ENCODE measurements at places on chromosomes 11 and 22. TPM values are rescaled to one million over a fixed set of nuclear protein-coding genes. Genes with fewer than 3 reads are reported as not detected.

Gene PRG2
- not detected for total RNA-seq

Gene HPX
- 29.6 TPM for total RNA-seq

DNA sequence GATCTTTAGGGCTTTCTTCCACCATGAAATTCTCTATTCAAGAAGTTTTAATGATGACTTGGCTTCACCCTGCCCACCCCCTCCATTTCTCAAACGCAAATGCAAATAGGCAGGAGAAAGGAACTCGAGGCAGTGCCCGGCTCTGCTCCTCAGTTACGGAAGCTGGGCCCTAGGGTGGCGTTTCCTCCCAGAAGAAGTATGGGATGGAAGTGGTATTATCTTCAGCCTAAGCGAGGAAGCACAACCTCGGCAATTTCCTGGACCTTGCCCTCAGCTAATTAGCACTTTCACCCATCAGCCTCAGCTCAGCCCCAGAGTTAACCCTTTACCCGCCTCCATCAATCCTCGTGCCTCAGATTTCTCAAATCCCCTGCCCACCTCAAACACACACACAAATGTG is 58.2 kb upstream of the LRRC55 start:
- DNase-seq, result no peak
- no peaks in the 10 kb centered on the region for H3K4me1 ChIP-seq
- no peak overlapping the region for H3K4me3 ChIP-seq
- no peak overlapping the region for H3K27ac ChIP-seq
- H3K27me3 ChIP-seq, result no peaks in the 10 kb centered on the region
- H3K36me3 ChIP-seq, result no peaks in the 10 kb centered on the region

- no peak overlapping the region for H3K4me3 ChIP-seq
- DNase-seq, result no peak
- H3K27ac ChIP-seq, result peak overlapping the region; percentile 57
- no peaks in the 10 kb centered on the region for H3K27me3 ChIP-seq
These were observed 38.1 kb upstream of the LINC01488 start for GRCh38 chr11:69443138-69443967.

DNA sequence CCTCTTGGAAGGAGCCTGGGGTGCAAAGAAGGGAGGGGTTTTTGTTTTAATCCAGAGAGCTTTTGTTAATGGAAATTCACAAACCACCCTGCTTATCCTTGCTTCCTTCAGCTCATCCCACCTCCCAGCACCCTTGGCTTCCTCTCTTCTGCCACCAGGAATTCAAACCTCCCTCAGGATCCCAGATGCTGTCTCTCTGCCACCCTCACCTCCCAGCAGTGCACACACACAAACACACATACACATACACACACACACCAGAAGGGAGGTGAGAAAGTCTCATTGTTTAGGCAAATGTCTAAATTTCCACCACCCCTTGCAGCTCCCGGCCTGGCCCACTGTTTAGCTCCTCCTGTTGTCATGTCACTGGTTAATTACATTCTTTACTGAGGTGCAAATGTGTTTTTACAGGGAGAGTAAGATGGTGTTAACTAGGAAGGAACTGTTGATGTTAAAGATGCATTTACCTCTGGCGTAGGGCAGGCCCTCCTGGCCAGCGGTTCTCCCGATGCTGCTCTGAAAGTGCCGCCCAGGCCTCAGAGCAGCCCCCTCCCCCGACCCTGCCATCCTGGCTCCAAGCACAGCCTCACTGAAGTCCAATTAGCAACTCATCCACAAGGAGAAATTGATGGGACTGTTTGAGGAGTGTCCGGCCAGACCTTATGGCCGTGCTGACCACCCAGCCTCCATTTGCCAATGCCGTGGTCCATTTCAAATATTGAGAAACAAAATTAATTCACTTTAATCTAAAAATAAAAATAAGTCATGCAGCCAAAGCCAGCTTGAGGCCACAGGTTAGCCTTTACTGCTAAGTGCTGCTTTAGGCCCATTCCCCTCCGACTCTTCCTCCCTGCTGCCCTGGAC is 165.4 kb downstream of the FEZ1 start:
- no peaks in the 10 kb centered on the region for H3K4me1 ChIP-seq
- H3K36me3 ChIP-seq, result no peaks in the 10 kb centered on the region
- no peak overlapping the region for H3K4me3 ChIP-seq
- no peak for DNase-seq
- H3K27ac ChIP-seq, result no peak overlapping the region

DNA sequence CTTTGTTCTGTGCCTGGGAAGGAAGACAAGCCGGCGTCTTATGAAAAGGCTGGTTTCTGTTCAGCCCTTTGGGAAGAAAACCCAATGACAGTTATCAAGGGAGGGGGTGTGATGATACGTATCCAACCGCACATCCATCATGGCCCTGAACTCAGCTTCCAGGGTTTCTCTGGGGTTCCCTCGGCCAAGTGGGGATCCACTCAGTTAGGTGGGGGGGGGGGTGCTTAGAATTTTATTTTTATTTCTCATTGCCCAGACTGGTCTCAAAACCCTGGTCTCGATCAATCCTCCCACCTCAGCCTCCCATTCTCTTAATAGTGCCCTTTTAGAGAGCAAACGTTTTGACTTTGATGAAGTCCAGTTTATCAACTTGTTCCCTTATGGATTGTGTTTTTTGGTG is 25.7 kb downstream of the KCNQ1 start:
- H3K27ac ChIP-seq, result no peak overlapping the region
- DNase-seq, result no peak
- no peak overlapping the region for H3K4me3 ChIP-seq
- peaks cover 68% of the 10 kb centered on the region for H3K27me3 ChIP-seq
- H3K4me1 ChIP-seq, result no peaks in the 10 kb centered on the region
- no peaks in the 10 kb centered on the region for H3K36me3 ChIP-seq

DNA sequence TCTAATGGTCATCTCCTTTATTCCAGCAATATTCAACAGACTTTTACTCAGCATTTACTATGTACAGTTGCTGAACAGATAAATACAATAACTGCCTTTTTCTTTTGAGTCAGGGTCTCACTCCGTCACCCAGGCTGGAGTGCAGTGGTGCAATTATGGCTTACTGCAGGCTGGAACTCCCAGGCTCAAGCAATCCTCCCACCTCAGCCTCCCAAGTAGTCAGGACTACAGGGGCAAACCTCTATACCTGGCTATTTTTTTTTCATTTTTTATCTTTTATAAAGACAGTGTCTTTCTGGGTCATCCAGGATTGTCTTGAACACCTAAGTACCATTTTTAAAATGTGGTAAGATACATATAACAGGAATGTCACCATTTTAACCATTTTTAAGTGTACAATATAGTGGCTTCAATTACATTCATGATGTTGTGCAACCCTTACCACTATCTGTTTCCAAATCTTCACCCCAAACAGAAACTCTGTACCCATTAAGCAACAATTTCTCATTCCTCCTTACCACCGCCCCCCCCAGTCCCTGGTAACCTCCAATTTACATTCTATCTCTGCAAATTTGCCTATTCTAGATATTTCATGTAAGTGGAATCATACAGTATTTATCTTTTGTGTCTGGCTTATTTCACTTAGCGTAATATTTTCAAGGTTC is 67.8 kb downstream of the MIAT start:
- H3K27me3 ChIP-seq, result no peaks in the 10 kb centered on the region
- H3K36me3 ChIP-seq, result no peaks in the 10 kb centered on the region
- H3K27ac ChIP-seq, result no peak overlapping the region
- H3K4me3 ChIP-seq, result no peak overlapping the region

- H3K4me3 ChIP-seq, result no peak overlapping the region
- H3K27me3 ChIP-seq, result peaks cover 37% of the 10 kb centered on the region
- H3K4me1 ChIP-seq, result no peaks in the 10 kb centered on the region
These were observed 110.4 kb upstream of the CSNK2A3 start for GRCh38 chr11:11463405-11463804.

GRCh38 chr11:32255841-32256240 is 165.0 kb downstream of the RCN1 start:
- H3K4me1 ChIP-seq, result no peaks in the 10 kb centered on the region
- no peak overlapping the region for H3K4me3 ChIP-seq
- no peak for DNase-seq
- H3K36me3 ChIP-seq, result no peaks in the 10 kb centered on the region

DNA sequence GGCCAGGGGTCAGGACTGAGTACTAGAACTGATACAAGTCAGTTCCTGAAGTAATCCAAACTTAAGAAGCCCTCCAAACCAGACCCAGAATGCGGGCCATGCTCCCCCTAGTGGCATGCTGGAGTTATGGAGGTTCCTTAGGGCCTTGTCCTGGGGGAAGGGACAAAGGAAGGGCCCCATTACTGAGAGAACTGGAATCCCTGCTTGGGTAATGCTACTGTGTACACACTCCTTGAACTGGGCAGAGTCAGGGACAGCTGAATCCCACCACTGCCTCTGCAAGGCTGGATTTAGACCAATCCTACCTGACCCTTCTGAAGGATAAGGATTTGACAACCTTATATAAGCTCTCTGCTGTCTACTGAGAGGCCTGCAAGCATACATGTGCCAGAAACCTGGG is 97.3 kb upstream of the AKIP1 start:
- H3K4me3 ChIP-seq, result no peak overlapping the region
- H3K4me1 ChIP-seq, result peaks cover 43% of the 10 kb centered on the region
- no peaks in the 10 kb centered on the region for H3K27me3 ChIP-seq
- peak; percentile 83 for DNase-seq
- no peak overlapping the region for H3K27ac ChIP-seq
- no peaks in the 10 kb centered on the region for H3K36me3 ChIP-seq
